ENCODE measurements at places on chromosomes 12 and 14.

DNA sequence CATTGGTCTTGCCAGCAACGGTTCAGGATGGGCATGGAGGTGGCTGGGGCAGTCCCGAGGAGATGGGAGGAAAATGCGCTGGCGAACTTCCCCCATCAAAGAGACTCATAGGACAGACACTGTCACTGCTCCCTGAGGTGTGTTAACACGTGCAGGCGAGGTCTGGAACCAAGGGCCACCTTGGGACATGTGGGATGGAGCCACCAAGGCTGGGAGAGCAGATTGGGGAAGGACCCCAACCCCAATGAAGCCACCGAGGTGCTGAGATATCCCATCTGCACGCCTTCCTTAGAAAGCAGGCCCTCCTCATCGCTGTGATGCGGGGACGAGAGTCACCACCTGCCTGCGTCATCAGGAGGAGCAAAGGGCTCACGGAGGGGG is 16.9 kb upstream of the BEGAIN start:
- no peak for DNase-seq

GRCh38 chr12:42982828-42983227 is 393.3 kb upstream of the PRICKLE1 start:
- DNase-seq = no peak

DNA sequence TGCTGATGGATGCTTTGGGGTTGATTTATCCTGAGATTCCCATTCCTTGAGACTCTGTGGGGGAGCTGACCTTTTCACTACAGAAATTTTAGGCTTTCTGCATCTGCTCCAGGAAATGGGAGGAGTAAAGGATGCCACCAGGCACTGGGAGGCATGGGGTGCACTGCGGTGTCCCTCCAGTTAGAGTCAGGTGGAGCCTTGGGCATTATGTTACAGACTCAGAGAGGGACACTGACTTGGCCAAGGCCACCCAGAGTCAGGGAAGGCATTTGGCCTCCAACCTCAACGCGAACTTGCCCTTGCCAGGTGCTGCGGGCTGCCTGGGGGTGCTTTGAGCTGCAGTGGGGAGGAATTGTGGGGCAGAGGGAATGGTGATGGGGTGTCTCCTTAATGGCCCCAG is 58.0 kb upstream of the TBX3 start:
- DNase-seq = no peak

- no peak for DNase-seq
Measured at GRCh38 chr14:97413022-97413539, 615.9 kb downstream of the VRK1 start.

- no peak for DNase-seq
Measured at GRCh38 chr12:105954951-105955931, 183.5 kb downstream of the NUAK1 start.

DNA sequence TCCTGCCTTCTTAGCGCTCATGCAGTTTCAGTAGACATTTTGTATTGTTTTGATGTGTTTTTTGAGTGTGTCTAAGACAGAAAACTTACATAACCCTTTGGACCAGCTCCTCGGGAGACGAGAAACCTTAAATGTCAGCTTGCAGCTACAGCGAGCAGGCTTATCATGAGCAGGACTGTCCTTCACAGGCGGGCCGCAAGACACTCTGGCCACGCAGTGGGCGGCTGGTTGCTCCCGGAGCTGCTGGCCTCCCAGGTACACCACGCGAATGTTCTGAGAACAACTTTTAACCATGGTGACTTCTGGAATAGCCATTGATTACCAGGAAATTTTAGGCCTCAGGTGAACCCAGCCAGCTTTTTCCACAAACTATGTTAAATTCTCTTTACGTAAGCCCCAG is 164.1 kb upstream of the DIO3 start:
- DNase-seq = no peak

GRCh38 chr12:32755654-32756475 is at the start of gene YARS2:
YARS2 (minus strand) TSS chr12:32755897; CDS start chr12:32755874, 23 bp downstream.
- DNase-seq = peak; percentile 92

GRCh38 chr14:72164420-72165228 is 232.4 kb downstream of the RGS6 start:
- no peak for DNase-seq

- no peak for DNase-seq
Measured at GRCh38 chr14:56193347-56193746, 75.1 kb downstream of the PELI2 start.

GRCh38 chr14:33915682-33916081 is 35.2 kb downstream of the EGLN3 start:
- no peak for DNase-seq

GRCh38 chr12:92136026-92136730 is 9.5 kb downstream of the BTG1 start:
- DNase-seq = no peak

- DNase-seq = no peak
Measured at GRCh38 chr14:31341280-31341679, 79.1 kb downstream of the HEATR5A start.

DNA sequence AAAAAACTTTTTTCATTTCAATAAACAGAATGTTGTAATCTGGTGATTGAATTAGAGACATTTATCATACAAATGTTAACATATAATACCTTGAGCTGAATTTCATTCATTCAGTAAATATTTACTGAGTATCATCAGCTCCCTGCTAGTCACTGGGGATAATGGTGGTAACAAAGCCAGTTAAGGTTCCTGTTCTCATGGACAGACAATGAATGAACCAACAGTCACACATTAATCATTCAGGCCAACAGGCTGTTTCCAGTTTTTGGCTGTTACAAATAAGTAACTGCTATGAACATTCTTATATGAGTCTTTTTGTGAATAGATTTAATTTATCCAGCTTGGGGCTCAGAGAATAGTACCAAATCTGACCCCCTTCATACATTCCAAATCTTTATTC is 13.5 kb downstream of the EXD2 start:
- DNase-seq = no peak

GRCh38 chr14:75832621-75833297 is 149.0 kb downstream of the TGFB3 start:
- no peak for DNase-seq

DNA sequence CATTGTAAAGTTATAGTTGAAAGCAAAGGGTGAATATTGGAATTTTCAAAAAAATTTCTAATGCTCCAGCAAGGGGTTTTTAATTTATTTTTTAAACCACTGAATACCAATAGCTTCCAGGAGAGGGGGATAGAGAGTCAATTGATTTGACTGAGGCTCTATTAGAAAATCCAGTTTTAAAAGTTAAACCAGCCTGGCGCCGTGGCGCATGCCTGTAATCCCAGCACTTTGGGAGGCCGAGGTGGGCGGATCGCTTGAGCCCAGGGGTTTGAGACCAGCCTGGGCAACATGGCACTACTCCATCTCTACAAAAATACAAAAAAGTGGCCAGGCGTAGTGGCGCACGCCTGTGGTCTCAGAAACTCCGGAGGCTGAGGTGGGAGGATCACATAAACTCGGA is 150.1 kb downstream of the SLC38A4 start:
- no peak for DNase-seq

DNA sequence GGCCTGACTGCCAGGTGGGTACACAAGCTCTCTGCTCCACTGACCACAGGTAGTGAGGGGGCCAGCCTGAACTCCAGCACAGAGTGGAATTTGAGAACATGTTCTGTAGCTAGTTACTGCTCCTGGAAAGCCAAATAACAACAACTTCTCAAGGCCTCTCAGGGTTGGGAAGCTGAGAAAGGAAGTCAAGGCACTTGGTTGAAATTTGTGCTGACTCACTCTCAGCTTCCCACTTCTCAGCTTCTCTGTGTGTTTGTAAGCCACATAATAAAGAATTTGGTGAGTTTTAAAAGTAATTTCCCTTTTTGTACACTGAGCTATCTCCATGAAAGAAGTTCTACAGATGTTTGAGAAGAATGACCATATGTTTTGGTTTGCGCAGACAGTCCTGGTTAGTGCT is 234.9 kb downstream of the KTN1 start:
- no peak for DNase-seq

- DNase-seq = no peak
Measured at GRCh38 chr12:124419292-124420040, 124.6 kb downstream of the RFLNA start.

- no peak for DNase-seq
Measured at GRCh38 chr12:113230315-113231234, 9.3 kb downstream of the TPCN1 start.

- no peak for DNase-seq
Measured at GRCh38 chr14:104472073-104472472, 107.5 kb upstream of the C14orf180 start.

DNA sequence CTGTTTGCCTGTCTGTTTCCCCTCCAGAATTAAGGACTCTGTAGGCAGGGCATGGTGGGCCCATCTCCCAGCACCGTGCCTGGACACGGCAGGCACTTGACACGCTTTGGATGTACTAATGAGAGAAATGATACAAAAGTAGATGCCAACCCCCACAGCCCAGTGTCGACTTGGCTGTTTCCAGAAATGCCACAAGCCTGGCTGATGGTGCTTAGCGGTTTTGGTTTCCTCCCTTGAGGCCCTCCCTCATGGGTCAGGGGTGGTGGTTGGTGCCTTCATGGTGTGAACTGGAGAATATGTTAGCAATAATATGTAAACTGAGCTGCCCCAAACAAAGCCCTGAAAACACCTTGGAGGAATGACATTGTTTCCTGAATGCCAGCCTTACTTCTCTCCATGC is 55.5 kb upstream of the ESRRB start:
- DNase-seq = no peak

- no peak for DNase-seq
Measured at GRCh38 chr12:31298515-31298910, 27.4 kb downstream of the SINHCAF start.

DNA sequence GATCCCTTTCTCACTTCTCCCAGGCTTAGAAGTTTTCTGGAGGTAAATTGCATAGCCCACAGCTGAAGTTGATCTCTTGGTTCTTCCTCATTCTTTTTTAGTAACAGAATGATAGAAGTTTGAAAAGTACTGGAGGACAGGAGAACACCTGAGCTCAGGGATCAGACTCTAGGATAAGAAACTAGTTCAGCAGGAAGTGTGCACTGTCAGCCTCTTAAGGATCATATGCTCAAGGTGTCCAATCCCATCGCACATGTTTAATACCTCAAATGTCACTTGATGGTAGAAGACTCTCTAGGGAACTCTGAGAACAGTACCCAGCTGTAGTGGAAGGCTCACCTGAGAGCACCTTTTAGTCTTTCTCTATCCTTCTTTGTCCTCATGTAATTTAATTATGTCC is 14.7 kb upstream of the LIMA1 start:
- no peak for DNase-seq

- no peak for DNase-seq
Measured at GRCh38 chr12:7289743-7290142, 14.1 kb upstream of the ACSM4 start.

DNA sequence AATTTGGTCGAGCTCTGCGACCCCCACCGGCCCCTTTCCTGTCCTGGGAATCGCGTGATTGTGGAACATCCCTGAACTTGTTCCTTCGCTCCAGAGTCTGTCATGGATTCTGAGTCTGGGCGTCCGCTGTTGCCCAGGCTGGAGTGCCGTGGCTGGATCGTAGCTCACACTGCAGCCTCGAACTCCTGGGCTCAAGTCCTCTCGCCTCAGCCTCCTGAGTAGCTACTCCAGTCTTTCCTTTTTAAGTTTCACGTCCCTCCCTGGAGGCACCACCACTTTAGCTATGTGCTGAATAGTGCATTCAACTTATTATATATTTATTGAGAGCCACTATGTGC is 698 bp downstream of the ACOT6 start:
- DNase-seq = no peak

- no peak for DNase-seq
Measured at GRCh38 chr12:119019166-119019565, 37.8 kb downstream of the SRRM4 start.

DNA sequence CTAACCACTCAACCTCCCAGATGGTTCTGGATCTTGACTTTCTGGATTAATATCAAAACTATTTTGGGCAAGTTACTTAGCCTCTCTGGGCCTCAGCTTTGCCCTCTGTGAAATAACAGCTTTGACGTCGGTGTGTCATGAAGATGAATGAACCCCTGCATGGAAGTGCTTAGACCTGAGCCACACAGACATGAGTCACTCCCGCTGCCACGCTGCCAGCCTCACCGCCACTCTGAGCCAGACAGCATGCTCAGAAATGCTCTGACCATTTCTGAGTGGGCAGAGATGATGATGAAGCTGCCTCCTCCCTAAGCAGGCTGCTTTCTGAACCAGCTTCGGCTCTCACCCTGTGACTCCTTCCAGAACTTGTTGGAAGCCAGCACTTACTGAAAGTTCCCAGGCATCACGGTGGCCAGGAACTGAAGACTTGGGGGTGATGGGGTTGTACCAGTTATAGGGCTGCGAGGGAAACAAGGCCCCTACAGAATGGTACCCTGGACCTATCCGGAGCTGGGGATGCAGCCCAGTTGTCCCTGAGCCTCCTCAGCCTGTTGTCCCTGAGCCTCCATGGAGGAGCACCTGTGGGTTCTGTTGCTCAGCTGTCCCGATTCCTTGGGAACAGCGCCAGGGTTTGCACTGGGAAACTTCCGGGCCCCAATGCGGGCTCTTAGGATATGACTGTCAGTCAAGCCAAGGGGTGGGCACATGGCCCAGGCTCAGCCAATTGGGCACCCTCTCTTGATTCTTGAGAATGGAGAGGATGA is 2.0 kb upstream of the CCDC197 start:
- no peak for DNase-seq

DNA sequence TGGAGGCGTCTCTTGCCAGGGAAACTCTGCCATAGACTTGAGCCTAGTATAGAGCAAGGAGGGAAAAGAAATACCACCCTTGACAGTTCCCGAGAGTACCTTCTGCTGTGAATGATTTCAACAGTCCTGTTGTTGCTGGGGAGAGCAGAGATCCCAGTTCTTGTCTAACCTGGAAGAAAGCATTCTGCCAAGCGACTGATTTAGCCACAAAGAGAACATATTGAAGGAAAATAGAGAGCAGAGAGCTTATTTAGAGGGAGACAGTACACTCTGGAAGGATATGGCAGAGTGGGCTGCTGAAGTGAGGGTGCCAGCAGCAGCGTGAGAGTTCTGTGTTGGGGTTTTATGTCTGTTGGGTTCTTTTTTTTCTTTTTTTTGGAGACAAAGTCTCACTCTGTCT is 966.9 kb upstream of the TMEM132C start:
- no peak for DNase-seq

DNA sequence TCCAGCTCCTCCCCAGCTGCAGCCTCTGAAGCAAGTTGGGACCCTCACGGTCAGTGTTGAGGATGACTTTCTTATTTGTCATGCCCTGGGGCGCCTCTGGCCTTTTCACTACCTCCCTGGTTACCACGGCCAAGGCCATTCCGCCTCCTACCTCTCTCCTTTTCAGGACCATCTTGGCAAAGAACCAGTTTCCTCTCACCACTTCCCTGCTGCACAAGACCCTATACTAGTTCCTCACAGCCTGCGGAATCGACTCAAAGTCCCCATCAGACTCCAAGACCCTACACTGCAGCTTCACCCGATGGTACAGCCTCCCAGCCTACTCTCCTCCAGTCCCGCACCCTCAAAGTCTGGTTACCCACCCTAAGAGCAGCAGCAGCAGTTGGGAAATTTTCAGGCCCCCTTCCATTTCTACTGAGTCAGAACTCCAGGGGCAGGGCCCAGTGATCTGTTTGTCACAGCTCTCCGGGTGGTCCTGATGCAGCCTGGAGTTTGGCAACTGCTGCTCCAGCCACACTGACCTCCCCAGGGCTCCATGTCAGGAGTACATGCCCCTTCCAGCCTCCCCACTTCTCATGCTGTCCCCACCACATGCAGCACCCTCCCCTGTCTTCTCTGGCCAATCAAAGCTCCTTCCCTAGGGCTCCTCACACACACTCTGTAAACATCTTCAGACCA is 5.4 kb downstream of the VWF start:
- no peak for DNase-seq

GRCh38 chr14:55285048-55285652 is 13.9 kb downstream of the FBXO34 start:
- no peak for DNase-seq

All from NCI-H2107 (cell line).